ENCODE measurements at places on chromosomes 3 and 15.

DNA sequence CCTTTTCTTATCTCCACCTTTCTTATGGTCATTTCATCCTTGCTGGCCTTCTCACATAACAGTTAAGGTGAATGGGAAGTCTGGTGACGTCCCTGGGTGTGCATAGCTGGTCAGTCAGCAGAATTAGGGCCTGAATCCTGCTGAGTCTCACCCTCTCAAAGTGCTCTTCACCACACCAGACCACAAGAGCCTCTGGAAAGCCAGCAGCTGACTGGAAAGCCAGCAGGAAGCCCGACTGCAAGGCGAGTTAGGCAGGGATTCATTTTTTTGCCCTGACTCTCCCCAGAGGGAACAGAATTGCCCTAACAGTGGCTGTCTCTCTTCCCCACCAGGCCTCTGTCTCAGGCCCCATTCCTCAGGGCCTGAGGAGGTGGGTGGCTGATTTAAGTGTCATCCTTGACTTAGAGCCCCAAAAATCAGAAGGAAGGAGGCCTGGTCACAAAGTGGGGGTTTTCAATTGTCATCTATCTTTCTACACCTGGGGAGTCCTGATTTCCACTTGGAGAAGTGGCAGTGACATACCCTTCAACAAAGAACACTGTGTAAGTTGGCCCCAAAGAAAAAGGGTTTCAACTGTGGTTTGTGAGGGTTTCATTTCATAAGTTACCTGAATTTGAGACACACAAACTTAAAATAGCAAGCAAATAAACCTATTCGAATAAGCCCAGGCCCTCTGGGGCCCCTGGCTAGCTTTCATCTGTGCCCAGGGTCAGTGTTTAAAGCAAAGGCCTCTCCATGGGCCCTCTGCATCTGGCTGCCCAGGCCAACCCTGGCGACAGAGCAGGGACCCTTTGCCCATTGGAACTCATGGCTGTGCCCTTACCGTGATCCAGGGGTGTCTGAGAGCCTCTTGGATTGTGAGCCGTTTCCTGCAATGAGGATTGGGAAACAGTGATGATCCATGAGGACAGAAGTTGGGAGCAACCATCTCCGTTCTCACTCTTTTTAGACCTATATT lies 90.5 kb upstream of the HERC1 start:
- DNase-seq, result no peak

DNA sequence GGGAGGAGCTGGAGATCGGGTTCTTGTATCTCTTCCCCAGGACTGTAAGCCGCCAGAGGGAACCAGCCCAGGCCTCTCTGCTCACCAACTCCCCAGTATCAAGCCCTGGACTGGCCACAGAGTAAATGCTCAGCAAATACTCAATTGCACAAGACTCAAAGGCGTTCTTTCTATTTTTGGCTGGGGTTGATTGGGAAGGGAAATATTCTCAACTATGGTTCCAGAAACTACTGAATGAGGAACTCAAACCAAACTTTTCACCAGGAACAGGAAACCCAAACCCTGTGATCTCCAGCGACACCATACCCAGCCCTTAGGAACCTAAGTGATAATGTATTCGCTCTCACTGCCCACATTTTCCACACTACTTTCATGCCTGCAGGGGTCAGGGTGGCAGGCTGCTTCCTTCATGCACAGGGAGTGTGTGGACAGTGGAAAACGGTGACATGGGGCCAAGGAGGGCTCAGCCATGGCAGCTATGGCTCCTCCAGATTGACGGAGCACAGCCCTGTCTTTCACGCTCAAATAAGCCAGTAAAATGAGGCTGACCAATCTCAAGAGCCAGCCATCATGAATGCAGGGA lies 124.7 kb upstream of the RAD18 start:
- no peak for DNase-seq

- DNase-seq, result no peak
Observed at GRCh38 chr3:128567705-128568356, 74.8 kb upstream of the GATA2 start.

DNA sequence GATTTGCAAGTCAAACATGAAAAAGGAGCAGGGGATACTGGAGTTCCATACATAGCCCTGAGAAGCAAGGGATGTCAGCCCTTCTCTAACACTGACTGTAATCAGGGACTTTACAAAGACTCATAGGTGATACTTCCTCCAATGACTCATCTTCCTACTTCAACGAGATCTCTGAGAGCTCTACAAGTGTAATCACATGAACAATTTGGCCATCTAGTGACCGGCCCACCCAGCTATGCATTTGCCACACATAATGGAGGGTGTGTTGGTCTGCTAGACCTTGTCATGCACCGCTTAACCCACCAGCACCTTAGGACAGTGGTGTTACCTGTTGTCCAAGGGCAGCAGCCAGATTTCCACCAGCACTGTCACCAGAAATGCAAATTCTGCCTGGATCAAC lies 75.3 kb downstream of the NCEH1 start:
- DNase-seq, result peak; percentile 20

DNA sequence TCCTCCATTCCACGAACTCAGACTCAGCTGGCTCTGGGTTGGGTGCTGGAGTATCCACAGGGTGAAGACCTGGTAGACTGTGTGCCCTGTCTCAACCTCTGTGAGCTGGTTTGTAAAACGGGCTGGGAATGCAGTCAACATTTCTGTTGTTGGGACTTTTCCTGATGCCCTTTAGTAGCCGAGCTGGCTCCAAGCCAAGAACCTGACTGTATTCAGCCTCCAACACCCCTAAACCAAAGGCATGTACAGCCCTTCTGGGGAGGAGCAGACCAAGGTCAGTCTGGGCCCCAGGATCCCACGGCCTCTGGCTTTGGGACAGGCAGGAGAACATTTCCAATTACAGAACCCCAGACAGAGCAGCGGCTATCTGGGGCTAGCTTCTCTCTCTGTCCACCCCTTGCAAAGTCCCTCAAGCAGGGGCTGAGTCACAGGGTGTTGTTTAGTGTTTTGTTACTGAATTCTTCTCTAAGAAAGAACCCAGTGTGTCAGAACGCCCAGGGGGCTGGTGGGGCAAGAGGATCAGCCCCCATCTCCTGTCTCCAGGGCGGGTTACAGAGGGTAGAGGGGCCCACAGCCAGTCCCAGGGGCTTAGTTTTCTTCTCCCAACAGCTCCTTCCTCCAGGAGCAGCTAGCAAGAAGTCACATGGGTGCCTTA lies 56.8 kb upstream of the SLC6A6 start:
- DNase-seq, result no peak

GRCh38 chr15:42457445-42458442 lies 33.2 kb downstream of the ZNF106 start:
- no peak for DNase-seq

DNA sequence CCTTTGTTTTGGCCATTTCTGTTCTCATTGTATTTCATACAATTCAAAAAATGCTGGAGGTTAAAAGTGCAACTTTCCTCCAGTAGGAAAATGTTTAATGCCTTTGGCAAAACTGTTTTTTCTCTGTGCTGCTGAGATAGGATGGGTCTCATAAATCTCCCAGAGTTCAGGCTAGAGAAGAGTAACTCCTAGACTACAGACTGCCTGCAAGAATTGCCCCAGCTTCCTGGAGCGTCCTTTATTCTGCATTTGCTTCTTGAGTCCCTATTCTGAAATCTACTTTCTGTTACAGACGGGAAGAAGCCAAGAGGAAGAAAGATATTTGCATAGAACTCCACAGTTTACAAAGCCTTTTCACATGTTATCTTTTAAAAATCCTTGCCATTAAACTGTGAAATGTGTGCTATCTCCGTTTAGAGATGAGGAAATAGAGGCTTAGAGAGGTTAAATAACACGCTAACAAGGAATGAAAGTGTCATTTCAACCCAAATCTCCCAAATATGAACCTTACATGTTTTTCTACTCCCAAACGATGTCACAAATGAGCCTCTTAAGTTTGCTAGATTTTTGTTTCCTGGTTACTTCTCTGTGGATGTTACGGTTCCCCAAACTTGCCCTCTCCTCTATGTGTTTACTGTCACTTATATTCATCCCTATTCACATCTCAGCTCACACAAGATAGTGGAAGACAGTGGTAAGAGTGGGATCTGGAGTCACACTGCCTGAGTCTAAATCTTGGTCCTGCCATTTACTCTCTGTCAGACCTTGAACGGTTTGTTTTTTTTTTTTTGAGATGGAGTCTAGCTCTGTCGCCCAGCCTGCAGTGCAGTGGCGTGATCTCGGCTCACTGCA lies 17.4 kb downstream of the NANOGP8 start:
- no peak for DNase-seq

GRCh38 chr3:108552267-108553159 lies 36.7 kb downstream of the CIP2A start:
- DNase-seq, result no peak

- no peak for DNase-seq
Observed at GRCh38 chr3:71245971-71246880, 337.3 kb downstream of the FOXP1 start.

DNA sequence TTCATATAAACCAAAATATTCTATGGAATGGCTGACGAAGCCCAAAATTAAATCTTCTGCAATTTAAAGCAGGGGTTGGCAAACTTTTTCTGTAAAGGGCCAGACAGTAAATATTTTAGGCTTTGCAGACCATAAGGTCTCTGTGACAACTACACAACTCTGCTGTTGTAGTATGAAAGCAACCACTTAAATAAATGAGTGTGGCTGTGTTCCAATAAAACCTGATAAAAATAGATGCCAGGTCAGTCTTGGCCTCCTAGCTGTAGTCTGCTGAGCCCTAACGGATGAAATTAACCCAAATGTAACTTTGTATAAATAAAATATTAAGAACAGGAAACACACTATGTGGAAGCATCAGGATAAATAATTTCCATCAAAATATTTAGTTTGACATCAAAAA lies 104.2 kb downstream of the FBXL22 start:
- no peak for DNase-seq

DNA sequence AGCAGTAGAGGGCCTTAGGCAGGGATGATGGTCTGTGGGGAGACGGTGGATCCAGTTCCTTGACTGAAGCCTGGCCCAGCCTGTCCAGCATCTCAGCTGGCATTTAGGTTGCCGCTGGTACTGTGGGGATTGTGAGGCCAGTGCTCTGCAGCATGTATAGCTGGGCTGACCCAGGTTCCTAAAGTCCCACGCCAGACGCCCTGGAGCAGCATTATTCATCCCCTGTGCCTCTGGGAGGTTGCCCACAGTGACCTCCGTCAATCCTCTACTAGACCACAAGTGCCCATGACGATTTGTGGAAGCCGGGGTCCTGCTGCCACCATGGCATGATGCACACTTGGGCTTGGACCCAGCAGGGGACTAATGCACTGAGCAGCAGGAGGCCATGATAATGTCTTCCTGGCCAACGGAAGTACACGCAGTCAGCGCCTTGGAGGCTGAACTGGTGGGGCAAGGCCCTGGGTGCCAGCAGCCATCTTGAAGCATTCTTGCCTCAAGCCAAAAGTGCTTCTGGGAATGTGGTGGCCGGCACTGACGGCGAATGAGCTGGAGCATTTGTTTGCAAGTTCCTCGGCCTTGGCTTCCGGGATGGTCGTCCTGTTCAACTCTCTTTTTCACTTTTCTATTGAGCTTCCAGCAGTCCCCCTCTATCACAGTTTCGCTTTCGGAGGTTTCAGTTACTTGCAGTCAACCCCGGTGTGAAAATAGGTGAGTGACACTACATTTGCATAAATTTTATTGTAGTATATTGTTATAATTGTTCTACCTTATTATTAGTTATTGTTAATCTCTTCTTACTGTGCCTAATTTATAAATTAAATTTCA lies 949.4 kb downstream of the ROBO1 start:
- DNase-seq, result no peak

- no peak for DNase-seq
Observed at GRCh38 chr3:87182023-87182422, 45.1 kb upstream of the CHMP2B start.

DNA sequence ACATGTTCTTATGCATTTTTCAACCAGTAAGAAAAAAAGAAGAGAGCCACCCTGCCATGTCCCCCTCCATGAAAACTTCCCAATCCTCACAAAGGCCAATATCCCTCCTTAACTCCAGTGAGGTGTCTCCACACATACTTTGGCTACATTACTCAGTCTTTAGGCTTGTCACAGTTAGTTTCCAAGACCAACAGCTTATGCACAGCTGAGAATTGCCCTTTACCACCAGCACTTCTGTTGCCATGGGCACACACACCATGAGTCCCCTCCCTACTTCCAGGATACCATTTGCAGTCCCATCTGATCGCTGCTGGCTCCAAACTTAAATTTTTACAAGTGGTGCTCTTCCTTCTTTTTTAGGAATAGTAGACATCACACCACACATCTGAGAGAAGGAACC lies 150.3 kb upstream of the STRIT1 start:
- DNase-seq, result no peak

All from activated T-cell treated with anti-CD3 and anti-CD28 coated beads, Interleukin-2, amount 50 U/mL, for 48 hours (primary cell).